Right lobe of liver (tissue), 6 donors: ENCODE measurements at places on chromosomes 7 and 10. TPM values are rescaled to one million over a fixed set of nuclear protein-coding genes. Genes with fewer than 3 reads are reported as not detected.

The STEAP2 gene
- total RNA-seq, result 1.5 TPM

The TWIST1 gene
- total RNA-seq, result not detected

The SERPINE1 gene
- 173 TPM for total RNA-seq

The PLAC9 gene
- total RNA-seq, result 2.4 TPM

The LGI1 gene
- total RNA-seq, result not detected

The TMEM213 gene
- not detected for total RNA-seq

The AMPH gene
- 0.67 TPM for total RNA-seq

The OR2A1 gene
- not detected for total RNA-seq
